Diencephalon (tissue), 1 donor: ENCODE measurements at places on chromosomes 11 and 22. TPM values are rescaled to one million over a fixed set of nuclear protein-coding genes. Genes with fewer than 3 reads are reported as not detected.

Gene FOLR3
- not detected for total RNA-seq

Gene ADSL
- 57.7 TPM for total RNA-seq

Gene ZNF280B
- 5.8 TPM for total RNA-seq

Gene ETS1
- total RNA-seq: 18.9 TPM

Gene MS4A12
- total RNA-seq: not detected

Gene PIWIL4
- 5.5 TPM for total RNA-seq

Gene CASP5
- not detected for total RNA-seq

Gene C1QTNF4
- 33.2 TPM for total RNA-seq

Gene KLHL35
- total RNA-seq: 23.8 TPM

Gene FADD
- total RNA-seq: 20.1 TPM

Gene APOL4
- total RNA-seq: 14.3 TPM

Gene TTC38
- 13.8 TPM for total RNA-seq

Gene RABL2B
- 14.8 TPM for total RNA-seq

Gene ANGPTL5
- total RNA-seq: 0.23 TPM

Gene TOMM22
- total RNA-seq: 44.3 TPM

Gene TRIM51
- total RNA-seq: not detected

Gene PDGFB
- 11.3 TPM for total RNA-seq

Gene PKDREJ
- total RNA-seq: under 0.01 TPM

Gene GLYAT
- not detected for total RNA-seq

Gene RASSF10
- total RNA-seq: 10.8 TPM

Gene MRGPRF
- 0.92 TPM for total RNA-seq

Gene DYNC2H1
- total RNA-seq: 103 TPM

Gene OR5F1
- not detected for total RNA-seq

Gene FAM180B
- total RNA-seq: not detected

Gene NXPE4
- not detected for total RNA-seq

Gene GPHA2
- total RNA-seq: not detected

Gene CNTF
- 1.6 TPM for total RNA-seq

Gene EFEMP2
- 12.7 TPM for total RNA-seq

Gene DBX1
- total RNA-seq: not detected

Gene GNAZ
- total RNA-seq: 120 TPM

Gene OR2AG2
- total RNA-seq: 1.4 TPM

Gene EIF4G2
- total RNA-seq: 995 TPM

Gene MCHR1
- 11.5 TPM for total RNA-seq

Gene RFPL3
- total RNA-seq: not detected

Gene OR8A1
- 0.23 TPM for total RNA-seq

Gene MS4A6A
- 2.5 TPM for total RNA-seq

Gene TRIM49
- total RNA-seq: 0.23 TPM

Gene PES1
- 38.8 TPM for total RNA-seq

Gene SLC25A45
- total RNA-seq: 0.92 TPM

Gene FGF3
- not detected for total RNA-seq

Gene SCGB2A2
- total RNA-seq: not detected

Gene XKR3
- total RNA-seq: not detected

Gene GSTT2B
- 4.6 TPM for total RNA-seq

Gene MRGPRE
- total RNA-seq: not detected

Gene CAVIN3
- total RNA-seq: 2.5 TPM

Gene RFPL2
- 2.5 TPM for total RNA-seq

Gene CACNA1I
- total RNA-seq: 7.2 TPM

Gene RBM4
- 122 TPM for total RNA-seq

Gene SHANK3
- total RNA-seq: 13.6 TPM

Gene EXPH5
- total RNA-seq: 2.3 TPM

Gene OR52E8
- not detected for total RNA-seq

Gene INS
- not detected for total RNA-seq

Gene DGCR8
- 31.6 TPM for total RNA-seq
